NCI-H1048 (cell line): ENCODE measurements at places on chromosomes 16 and 17.

- DNase-seq = no peak
Observed at GRCh38 chr17:38421871-38422827, 6.1 kb upstream of the ARHGAP23 start.

GRCh38 chr17:2057760-2058585, 3.1 kb downstream of the HIC1 start:
- no peak for DNase-seq

DNA sequence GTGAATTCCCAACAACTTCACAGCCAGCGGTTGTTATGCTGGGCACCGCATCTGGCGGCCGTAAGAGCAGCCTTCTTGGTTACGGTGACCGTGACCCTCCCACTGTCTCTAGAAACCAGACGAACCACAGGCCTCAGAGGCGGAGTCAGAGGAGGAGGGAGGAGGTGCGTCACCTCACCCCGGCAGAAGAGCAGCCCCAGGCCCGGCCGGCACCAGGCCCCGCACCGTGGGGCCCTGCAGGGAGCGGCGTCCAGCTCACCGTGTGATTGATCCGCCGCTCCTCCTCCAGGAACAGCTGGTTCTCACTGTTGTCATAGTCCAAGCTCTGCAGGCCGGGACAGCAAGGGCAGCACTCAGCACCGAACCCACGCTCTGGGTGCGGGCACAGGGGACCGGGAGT, 13.7 kb downstream of the CLCN7 start:
- DNase-seq = no peak

DNA sequence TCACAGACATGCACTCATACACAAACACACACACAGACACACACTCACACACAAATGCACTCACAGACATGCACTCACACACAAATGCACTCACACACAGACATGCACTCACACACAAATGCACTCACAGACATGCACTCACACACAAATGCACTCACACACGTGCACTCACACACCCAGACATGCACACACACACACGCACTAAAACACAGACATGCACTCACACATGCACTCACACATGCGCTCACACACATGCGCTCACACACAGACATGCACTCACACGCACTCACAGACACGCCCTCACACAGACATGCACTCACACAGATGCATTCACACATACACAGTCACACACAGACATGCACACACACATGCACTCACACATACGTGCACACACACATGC, 2.7 kb upstream of the ZNF469 start:
- no peak for DNase-seq

DNA sequence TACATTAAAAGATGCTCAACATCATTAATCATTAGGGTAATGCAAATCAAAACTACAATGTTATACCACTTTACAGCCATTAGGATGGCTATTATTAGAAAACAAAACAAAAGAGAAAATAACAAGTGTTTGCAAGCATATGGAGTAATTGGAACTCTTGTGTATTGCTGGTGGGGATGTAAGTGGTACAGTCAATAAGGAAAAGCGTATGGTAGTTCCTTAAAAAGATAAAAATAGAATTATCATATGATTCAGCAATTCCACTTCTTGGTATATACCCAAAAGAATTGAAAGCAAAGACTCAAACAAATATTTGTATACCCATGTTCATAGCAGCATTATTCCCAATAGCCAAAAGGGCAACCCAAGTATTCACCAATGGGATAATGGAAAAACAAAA, 1.4 kb upstream of the CAPNS2 start:
- DNase-seq = no peak

- DNase-seq = no peak
Observed at GRCh38 chr17:21174713-21175112, 39.2 kb downstream of the TMEM11 start.

GRCh38 chr16:74186561-74186971, 110.0 kb upstream of the PSMD7 start:
- no peak for DNase-seq

DNA sequence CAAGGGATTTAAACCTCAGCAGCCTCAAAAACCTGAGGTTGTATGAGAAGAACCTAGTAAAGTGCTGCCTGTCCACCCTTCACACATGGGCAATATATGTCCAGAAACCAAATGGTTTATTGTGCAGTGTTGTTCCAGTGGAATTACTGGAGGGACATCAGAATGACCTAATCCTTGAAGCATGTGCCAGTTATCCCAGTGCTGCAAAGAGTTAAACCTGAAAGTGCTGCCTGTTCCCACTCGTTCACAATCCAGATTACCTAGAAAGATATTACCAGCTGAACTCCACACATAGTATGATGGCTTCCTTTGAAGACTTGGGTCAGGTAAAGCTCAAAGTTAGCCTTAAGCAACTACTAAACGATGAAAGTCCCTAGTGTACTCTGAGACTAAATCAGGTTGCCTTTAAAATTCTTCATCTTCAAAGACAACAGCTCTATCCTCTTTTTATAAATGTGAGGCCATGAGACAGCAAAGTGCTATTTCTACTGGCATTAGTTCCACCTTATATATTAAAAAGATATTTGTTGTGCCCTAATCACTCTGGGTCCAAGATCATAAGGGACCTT, 133.1 kb downstream of the SNX11 start:
- DNase-seq = no peak

- DNase-seq = no peak
Observed at GRCh38 chr17:1961189-1961588, 63.9 kb downstream of the RTN4RL1 start.

GRCh38 chr16:79188115-79188738, 412.3 kb downstream of the MAF start:
- DNase-seq = no peak

GRCh38 chr17:77321649-77322513, 181.1 kb downstream of the SEC14L1 start:
- no peak for DNase-seq

DNA sequence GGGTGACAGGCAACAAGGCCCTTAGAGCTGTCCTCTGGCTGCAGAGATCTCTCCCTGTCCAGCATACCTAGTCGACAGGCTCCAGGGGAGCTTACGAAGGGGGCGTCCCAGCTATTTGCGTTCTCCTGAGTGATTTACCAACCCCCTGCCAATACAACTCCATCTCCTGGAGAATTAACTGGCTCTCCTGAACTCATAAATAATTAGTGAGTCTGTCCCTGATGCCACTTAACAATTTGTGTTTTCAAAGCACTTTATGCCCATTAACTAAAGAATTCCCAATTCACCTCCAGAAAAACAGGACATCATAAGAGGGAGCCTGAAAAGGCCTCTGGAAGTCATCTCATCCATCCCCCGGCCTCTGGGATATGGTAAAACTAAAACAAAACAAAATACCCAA, 26.7 kb downstream of the SDK2 start:
- DNase-seq = no peak

- DNase-seq = no peak
Observed at GRCh38 chr17:35700150-35700549, 31.3 kb upstream of the RASL10B start.

DNA sequence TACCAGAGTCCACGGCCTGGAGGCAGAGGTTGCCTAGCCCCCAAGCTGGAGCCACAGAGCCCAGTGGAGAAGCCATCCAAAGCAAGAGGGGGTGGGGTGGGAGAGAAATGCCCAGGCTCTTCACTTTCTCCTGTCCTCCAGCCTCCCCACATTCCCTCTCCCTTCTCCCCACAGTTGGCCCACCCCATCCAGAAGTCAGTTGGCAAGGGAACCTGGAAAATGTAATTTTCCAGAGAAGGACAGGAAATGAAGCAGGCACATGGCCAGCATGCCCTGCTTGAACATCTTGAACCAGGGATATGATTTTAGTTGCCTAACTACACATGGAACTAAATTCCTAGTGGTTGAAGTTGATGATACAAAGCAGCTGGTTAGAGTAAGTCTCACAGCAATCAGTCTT, 73.3 kb upstream of the IRX6 start:
- no peak for DNase-seq
